Prostate gland (tissue), 2 donors: ENCODE measurements at places on chromosomes 6 and 20.

- DNase-seq, result no peak
Observed at GRCh38 chr20:15440049-15440820, 1102.8 kb upstream of the FLRT3 start.

GRCh38 chr6:106422534-106422933 lies 62.0 kb downstream of the CRYBG1 start:
- no peak for DNase-seq

- peak; percentile 44 for DNase-seq
Observed at GRCh38 chr20:5658912-5659345, 91.3 kb upstream of the SHLD1 start.

GRCh38 chr6:116059713-116060571 lies 749 bp downstream of the FRK start:
- peak; percentile 36 for DNase-seq

- no peak for DNase-seq
Observed at GRCh38 chr6:166365806-166366205, 16.9 kb downstream of the MPC1 start.

- DNase-seq, result no peak
Observed at GRCh38 chr20:42846784-42847490, 342.8 kb downstream of the PTPRT start.

DNA sequence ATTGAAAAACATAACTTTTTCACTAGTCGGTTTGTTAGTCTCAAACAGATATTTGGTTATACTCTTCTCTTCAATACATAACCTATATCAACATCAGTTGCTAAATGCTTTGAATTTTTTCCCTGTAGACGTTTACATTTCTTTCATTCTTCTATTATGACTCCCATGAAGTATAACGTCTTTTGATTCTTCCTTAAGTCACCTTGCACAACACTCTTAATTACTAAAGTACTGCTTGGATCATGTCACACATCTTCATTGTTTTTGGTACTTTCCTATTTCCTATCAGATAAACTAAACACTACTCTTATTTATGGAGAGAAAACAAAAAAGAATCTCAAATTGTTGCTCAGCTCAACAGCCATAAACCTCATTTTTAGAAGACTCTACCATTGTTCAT lies 23.0 kb upstream of the BMP5 start:
- no peak for DNase-seq

DNA sequence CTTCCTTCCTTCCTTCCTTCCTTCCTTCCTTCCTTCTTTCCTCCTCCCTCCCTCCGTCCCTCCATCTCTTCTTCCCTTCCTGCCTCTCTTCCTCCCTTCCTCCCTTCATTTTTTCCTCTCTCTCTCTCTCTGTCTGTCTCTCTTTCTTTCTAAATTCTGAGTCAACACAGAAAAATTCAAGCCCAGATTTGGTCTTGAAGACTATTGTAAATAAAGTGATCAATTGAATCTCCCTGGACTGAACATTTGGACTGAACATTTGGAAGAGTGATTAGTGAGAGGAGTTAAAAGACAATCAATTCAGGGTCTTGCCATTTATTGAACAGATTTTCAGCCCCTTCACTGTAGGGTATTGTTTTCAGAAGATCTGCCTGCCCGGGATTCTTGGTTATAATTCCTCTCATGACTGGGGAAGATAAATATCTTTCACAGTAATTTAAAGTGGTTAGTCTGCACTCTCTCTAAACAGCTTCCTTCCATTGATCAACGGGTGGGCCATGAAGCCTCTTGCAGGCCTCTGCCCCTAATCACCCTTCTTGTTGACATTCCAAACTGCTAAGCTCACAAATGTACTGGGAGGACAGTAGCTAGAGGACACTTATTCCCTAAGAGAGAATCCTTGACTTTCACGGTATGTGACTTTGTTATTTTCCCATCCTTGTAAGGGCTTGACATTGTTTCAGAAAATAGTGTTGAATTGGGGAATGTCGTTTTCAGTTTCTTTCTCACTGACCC lies 101.7 kb upstream of the BMP2 start:
- no peak for DNase-seq

DNA sequence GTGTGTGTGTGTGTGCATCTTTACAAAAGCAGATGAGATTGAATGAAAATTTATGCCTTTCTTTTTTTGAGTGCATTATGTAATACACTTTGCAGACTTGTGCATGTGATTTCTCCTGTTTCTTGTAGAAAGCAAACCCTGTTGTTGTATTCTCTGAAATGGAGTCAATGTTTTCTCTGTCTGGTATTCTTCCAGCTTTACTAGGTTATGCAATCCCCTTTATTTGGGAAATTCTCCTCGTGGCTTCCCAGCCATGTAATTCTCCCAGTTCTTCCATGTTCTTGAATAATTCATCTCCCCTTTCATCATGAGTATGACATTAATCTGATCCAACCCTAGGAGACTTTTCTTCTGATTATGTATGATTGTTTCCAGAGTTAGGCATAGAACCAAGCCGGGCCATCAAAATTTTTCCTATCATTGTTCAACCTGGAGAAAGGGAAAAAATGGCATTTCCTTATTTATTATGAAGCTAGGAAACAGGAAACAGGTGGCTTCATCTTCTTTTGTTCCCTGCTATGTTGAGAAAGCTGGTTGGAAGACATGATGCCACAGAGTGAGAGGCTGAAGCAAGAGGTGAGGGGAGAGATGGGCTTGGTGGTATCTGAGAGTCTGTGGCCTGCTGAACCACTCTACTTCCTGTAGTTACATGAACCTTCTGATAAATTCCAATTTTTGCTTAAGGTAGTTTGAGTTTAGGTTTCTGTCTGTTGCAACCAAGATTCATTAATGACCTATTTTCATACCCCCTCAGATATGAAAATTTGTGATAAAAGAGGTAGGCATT lies 68.8 kb downstream of the PRL start:
- DNase-seq, result no peak

GRCh38 chr6:127956260-127956888 lies 55.5 kb upstream of the THEMIS start:
- DNase-seq, result no peak

DNA sequence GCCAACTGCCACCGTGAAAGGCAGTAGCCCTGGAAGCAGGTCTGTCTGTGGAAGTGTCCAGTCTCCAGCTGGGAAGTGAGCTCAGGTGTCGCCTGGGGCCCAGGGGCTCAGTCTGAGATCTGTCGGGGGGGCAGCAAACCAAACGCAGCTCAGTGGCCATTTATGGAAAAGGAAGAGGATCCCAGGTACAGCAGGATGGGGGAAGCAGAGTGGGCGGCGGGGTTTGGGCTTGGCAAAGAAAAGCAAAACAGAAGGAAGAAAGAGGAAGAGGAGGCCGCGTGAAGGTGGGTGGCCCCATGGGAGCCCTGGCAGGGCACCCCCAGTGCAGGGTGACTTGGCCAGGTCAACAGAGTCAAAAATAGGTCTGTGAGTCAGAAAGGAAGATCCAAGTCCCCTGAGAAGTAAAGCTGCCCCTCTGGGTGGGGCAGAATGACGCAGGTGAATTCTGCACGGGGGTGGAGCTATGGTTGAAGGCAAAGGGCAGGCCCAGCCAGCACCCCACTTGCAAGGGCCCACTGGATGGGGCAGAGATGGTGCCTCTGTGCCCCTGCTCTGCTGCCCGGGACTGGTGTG lies 5.3 kb downstream of the PXDC1 start:
- DNase-seq, result no peak

DNA sequence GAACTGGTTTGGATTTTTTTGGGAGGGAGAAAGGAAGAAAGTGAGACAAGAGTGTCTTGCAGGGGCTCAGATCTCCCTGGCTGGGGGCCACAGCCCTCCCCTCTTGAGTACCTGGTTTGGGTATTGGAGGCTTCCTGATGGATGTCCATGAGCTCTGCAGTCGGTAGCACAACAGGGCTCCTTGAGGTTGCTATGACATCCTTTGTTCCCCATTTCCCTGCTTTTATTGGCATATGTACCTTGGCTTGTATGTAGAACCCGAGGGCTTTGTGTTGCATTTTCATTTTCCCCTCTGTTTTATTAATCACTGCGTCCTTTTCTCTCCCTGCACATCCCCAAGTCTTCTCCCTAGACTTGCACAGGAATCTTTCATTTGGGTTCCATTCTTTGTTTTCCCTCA lies 355.5 kb upstream of the TSHZ2 start:
- no peak for DNase-seq

- DNase-seq, result no peak
Observed at GRCh38 chr6:163667372-163668060, 253.0 kb downstream of the QKI start.

- no peak for DNase-seq
Observed at GRCh38 chr6:124958759-124959354, 3.4 kb upstream of the RNF217 start.

DNA sequence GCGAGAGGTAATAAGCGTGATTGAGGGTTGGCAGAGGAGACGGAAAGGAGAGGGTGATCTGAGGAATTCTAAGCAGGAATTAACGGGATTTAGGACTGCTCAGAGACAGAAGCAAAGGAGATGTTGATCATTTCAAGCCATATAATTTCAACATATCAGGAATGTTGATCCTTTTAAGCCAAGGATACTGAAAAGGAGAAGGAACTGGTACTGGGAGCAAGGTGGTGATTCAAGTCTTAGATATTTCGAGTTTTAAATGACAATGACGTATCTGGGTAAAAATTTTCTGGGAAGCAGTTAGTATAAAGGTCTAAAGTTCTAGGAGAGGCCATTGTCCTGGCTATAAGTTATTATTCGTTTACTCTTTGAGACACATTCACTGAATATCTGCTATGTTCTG lies 91.3 kb upstream of the OGFRL1 start:
- DNase-seq, result no peak

- DNase-seq, result no peak
Observed at GRCh38 chr20:35048739-35049138, 43.9 kb downstream of the TRPC4AP start.

GRCh38 chr6:153013438-153013837 lies 10.9 kb upstream of the MTRF1L start:
- DNase-seq, result no peak

- DNase-seq, result no peak
Observed at GRCh38 chr6:34018026-34018425, 127.9 kb downstream of the GRM4 start.

GRCh38 chr20:40654876-40655275 lies 34.2 kb downstream of the MAFB start:
- DNase-seq, result peak; percentile 73

- DNase-seq, result peak; percentile 96
Observed at GRCh38 chr20:362271-363254, 15.7 kb downstream of the NRSN2 start.

- DNase-seq, result no peak
Observed at GRCh38 chr20:62918147-62918546, 8.2 kb downstream of the DIDO1 start.

DNA sequence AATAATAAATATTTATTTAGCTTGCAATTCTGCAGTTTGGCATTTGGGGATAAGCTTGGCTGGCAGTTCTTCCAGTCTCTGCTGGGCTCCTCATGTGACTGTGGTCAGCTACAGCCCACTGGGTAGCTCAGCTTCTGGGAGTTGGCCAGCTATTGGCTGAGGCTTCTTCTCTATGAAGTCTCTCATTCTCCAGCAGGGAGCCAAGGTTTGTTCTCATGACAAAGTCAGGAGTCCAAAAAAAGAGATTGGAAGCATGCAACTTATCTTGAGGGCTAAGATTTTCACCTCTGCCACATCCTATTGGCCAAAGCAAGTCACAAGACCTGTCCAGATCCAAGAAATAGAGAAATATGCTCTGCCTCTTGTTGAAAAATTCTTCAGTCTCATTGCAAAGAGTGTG lies 94.6 kb downstream of the SNAP25 start:
- DNase-seq, result no peak

GRCh38 chr20:41179961-41180360 lies 42.6 kb downstream of the PLCG1 start:
- no peak for DNase-seq

DNA sequence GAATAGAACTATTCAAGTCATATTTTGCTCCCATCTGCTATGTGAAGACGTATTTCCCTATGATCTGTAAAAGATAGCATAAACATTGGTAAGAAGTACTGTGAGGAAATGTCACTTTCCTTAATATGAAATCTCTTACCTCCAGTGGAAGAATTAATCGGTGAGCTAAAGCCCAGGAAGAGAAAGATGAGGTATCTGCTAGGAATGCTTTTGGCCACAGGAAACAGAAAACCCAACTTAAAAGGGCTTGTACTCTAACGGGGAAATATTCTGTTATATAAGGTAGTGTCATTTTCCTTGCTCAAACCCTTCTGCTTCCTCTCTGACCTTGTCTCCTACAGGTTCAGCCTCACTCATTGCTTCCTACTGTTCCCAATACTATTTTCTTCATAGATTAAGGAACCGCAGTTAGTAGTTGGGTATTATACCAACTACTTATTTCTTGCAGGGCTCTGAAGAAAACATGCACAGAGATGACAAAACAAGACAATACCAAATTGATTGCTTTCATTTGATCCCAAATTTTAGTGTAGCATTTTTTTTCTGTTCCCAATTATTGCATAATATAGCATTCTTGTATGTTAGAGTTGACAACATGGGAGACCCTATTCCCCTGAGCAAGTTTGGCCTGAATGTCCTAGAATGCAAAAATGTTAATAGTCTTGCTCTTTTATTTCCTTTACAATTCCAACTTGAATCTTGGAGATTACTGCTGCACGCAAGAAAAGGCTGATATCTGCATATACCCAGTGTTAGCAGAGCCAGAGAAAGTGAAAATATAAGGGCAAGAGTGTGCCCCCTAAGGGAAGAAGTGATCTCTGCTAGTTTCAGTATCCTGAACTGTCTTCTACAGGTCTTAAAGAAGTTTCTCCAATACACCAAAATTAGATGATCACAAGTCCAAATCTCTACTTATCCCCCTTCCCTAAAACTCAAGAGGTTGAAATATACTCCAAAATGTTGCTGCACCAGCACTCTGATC lies 65.3 kb downstream of the AFG1L start:
- no peak for DNase-seq

- no peak for DNase-seq
Observed at GRCh38 chr6:134741200-134741536, 208.7 kb downstream of the ALDH8A1 start.

DNA sequence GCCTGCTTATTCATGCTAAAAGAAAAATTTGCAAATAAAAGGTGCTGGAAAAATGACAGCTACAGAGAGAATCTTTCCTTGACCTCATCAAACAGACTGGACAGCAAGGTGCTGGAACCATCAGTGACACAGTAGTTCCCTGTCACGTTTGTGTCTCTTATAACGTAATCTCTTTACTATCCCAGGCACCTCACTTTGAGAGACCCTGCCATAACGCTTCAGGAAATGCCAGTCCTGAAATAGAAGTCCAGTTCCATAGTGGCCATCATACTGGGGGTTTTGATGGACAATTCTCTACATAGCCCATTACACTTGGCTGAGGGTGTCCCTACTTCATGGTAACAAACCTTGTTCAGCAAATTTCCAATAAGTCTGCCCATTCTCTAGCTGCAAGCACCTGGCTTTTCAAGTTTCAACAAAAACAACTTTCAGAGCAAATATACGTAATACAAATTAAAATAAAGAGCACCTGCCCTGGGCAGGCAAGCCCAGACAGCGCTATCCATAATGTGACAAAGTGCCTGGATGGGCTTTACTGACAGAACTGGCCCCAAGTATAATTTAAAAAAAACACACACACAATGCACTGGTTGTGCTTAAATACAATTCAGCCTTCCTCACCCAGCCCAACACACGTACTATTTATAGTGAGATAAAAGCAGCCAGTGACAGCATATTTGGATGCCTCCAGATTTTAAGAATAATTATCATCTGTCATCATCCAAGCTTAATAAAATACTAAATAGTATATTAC lies 38.7 kb downstream of the CNKSR3 start:
- peak; percentile 66 for DNase-seq
